Posterior vena cava (tissue), 2 donors: ENCODE measurements at places on chromosomes 3 and 15. TPM values are rescaled to one million over a fixed set of nuclear protein-coding genes. Genes with fewer than 3 reads are reported as not detected.
A peak's percentile ranks its signal among the peaks of the same experiment; 100 is the strongest.

GRCh38 chr3:180646187-180646790, 33.0 kb downstream of the CCDC39 start:
- DNase-seq: no peak

- DNase-seq: no peak
These were observed 82.9 kb downstream of the CHSY1 start for GRCh38 chr15:101168898-101169494.

DNA sequence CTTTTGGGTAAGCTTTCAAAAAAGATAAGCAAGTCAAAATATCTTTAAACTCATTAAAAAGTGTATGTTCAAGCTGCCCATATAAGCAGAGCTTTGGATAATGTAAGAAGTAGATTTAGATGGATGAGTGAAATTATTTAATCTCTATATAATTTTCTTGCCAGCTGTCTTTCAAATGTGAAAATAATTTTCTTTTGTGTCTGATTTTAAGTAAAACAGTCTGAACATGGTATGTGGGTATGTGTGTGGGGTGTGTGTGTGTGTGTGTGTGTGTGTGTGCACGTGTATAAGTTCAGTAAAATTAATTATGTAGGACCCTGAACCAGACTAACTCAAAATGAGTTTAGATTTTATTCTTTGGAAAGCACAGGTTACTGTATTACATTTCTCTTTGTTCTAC, 155.2 kb upstream of the CGNL1 start:
- no peak for DNase-seq

- no peak for DNase-seq
These were observed 1021.0 kb downstream of the EPHA3 start for GRCh38 chr3:90128391-90128790.

DNA sequence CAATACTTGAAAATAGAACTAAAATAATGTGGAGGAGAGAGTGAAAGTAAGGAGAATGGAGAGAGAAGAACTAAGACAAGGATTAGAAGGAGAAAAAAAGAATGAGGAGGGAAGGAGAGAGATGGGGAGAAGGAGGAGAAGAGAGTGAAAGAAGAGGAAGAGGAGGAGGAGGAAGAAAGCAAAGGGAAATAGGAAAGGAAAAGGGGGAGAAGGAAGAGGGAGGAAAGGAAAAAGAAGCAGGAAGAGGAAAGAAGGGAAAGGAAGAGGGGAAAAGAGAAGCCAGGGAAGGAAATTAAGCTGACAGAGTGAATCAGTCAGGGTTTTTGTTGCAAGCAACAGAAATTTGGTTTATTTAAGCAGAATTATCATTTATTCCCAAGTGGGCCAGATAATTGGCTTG, 241.7 kb upstream of the P2RY1 start:
- DNase-seq: no peak

- DNase-seq: no peak
These were observed 74.2 kb downstream of the RFTN1 start for GRCh38 chr3:16439163-16439847.

DNA sequence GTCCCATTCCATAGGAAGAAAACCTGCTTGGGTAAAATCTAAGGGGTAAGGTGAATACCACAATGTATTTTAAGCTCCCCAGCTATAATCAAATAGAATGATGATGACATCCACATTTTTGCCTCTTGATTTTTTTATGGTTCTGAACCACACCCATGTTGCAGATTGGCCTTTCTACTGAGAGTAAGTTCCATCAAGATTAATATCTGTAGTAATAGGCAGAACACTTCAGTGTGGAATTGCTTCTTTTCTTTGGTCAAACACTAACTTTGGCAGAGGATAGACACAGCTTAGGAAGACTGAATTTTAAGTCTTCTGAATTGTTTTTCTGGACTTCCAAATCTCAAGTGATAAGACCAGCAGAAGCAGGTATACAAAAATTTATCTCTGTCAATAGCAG, 27.0 kb downstream of the PLS1 start:
- DNase-seq: no peak

DNA sequence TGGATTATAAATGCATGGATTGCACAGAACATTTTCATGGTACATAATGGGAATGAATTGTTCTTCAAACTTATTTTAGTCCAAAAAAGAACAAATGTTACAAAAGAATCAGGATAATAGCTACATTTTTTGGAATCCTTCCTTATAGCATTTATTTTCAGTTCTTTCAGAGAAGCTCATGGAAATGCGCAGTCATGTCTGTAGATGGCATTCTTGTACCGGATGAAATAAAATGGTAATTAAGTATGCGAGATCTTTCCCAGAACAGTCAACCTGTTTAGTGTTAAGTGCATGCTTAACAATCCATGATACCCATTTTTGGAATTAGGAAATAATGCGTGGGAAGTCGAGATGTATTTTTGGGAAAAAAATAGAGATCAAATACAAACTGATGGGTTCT, 38.2 kb upstream of the GOLGA8B start:
- DNase-seq: no peak

GRCh38 chr15:92451225-92451825, 57.6 kb downstream of the ST8SIA2 start:
- DNase-seq: no peak

GRCh38 chr15:101526442-101526841, 36.9 kb upstream of the PCSK6 start:
- DNase-seq: no peak

DNA sequence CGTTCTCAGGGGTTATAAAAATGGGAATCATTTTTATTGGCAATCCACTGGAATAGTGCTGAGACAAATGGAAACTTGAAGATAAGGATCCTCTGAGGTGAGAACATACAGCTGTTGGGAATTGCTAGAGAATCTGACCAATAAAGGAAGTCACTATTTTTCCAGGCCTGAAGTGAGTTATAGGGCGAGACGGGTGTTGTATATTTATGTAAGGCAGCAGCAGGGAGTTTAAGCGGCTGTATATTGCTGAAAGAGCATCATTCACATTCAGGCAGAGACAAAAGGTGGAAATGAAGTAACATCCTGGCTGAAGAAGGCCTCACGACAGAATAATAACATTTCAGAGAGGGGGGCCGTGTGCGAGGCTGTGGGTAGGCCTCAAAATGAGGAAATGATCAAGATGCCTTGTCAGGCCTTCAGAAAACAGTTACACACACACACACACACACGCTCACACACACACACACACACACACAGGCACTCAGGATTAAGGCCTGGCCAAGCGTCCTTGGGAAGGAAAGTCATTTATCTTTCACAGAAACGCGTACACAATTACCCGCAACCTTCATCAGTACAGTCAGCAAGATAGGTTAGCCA, 964.9 kb upstream of the NR2F2 start:
- no peak for DNase-seq

GRCh38 chr15:80974914-80975313, 14.7 kb downstream of the MESD start:
- no peak for DNase-seq

- no peak for DNase-seq
These were observed 68.5 kb downstream of the SAMMSON start for GRCh38 chr3:70067860-70068521.

GRCh38 chr3:47978386-47978785, 37.8 kb downstream of the MAP4 start:
- no peak for DNase-seq

DNA sequence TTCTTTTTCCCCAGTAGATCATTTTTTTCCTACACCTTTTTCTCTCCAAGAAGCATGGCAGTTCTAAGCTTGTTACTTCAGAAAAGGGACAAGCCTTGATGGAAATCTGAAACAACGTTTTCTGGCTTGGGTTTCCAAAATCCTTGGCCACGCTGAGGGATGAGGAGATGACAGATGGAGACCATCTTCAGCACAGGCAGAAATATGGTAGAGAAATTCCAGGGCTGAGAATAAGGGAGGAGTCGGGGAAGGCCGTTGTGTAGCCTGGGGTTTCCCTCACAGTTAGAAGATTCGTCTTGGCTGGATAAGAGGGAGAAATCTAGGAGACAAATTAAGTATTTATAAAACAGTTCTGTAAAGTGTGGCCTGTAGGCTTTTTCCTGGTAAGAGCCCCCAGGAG, 33.9 kb upstream of the STT3B start:
- DNase-seq: no peak

DNA sequence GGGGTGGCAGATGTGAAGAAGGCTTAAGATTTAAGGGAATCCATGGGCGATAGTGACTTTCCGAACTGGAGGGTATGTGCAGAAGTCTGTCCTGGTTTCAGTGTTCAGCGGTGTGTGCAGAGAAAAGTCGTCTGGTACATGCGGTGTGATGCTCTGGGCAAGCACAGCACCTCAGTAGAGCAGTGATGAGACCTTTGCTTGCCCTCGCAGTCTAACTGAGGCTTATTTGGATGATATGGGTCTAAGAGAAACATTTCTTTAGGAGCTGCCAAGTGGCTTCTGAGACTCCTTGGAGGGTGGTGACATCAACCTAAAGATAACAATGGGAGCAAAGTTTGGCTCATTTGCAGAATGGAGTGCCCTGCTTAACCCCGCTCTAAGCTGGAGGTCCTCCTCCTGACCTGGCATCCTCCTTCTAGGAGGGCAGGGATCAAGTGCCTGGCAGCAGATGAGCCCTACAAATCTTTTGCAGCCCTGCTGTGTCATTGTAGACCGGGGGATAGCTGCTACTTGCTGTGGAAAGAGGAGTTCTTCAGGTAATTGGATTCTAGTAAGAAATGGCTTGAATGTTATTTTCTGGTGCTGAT, 228.1 kb upstream of the AZI2 start:
- DNase-seq: no peak

- no peak for DNase-seq
These were observed 146.6 kb downstream of the THSD4 start for GRCh38 chr15:71261909-71262308.

GRCh38 chr15:63350178-63350621, 31.4 kb downstream of the CA12 start:
- peak; percentile 80 for DNase-seq

- DNase-seq: no peak
These were observed 2.2 kb downstream of the INAFM2 start for GRCh38 chr15:40325700-40326099.

- DNase-seq: no peak
These were observed 92.1 kb downstream of the IGF2BP2 start for GRCh38 chr3:185732782-185733181.

GRCh38 chr3:38605981-38606380, 43.5 kb downstream of the SCN5A start:
- peak; percentile 29 for DNase-seq

- peak; percentile 64 for DNase-seq
These were observed 188.7 kb downstream of the UBE3A start for GRCh38 chr15:25250011-25250596.

GRCh38 chr3:52774901-52775864, 2.2 kb upstream of the ITIH1 start:
- DNase-seq: peak; percentile 84

DNA sequence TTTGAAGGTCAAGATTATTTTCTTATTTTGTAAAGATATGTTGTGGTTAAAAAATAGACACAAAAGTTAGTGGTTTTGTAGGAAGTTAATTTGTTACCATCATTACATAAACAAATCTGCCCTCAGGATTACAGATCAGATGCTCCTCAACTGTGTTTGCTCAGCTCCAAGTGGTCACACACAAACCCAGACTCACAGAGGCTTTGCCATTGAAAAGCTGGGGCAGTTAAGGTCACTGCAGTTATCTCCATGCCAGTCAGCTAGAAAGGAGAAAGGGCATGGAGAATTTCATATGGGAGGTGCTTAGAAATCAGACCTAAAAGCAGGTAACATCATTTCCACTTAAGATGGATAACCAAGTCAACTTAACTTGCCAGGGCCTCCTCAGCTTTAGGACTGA, 825.7 kb upstream of the GBE1 start:
- no peak for DNase-seq

GRCh38 chr3:54159917-54160316, 37.6 kb downstream of the CACNA2D3 start:
- DNase-seq: no peak

DNA sequence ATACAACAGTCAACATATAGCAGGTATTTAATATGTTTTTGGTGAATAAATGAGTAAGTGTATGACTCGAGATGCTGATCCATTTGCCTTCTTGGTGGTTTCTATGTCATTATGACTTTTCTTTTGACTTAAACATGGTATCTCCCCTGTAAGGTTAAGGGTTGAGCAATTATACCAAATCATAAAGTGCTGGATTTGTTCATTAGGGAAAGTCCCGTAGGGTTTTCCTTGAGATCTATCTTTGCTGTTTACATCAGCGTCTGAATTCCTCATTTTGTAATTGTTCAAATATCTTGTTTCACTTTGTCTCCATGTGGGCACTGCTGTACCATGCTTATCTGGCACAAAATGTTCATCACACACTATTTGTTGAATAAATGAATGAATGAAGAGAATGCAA, 562.6 kb downstream of the EDEM1 start:
- no peak for DNase-seq

GRCh38 chr15:66708389-66708788, 6.4 kb downstream of the SMAD6 start:
- DNase-seq: no peak

The KIF23 gene
- 4.7 TPM for total RNA-seq

The IMPG2 gene
- total RNA-seq: 0.38 TPM

The MINAR1 gene
- 0.69 TPM for total RNA-seq

The GABRR3 gene
- not detected for total RNA-seq

The PLSCR2 gene
- not detected for total RNA-seq

The C3orf80 gene
- 0.51 TPM for total RNA-seq

The MNS1 gene
- total RNA-seq: 2.2 TPM
